C1 segment of cervical spinal cord (tissue), 14 donors: ENCODE measurements at places on chromosomes 3 and 15.

- no peak for DNase-seq
Measured at GRCh38 chr15:60580073-60580472, 101.1 kb upstream of the ICE2 start.

DNA sequence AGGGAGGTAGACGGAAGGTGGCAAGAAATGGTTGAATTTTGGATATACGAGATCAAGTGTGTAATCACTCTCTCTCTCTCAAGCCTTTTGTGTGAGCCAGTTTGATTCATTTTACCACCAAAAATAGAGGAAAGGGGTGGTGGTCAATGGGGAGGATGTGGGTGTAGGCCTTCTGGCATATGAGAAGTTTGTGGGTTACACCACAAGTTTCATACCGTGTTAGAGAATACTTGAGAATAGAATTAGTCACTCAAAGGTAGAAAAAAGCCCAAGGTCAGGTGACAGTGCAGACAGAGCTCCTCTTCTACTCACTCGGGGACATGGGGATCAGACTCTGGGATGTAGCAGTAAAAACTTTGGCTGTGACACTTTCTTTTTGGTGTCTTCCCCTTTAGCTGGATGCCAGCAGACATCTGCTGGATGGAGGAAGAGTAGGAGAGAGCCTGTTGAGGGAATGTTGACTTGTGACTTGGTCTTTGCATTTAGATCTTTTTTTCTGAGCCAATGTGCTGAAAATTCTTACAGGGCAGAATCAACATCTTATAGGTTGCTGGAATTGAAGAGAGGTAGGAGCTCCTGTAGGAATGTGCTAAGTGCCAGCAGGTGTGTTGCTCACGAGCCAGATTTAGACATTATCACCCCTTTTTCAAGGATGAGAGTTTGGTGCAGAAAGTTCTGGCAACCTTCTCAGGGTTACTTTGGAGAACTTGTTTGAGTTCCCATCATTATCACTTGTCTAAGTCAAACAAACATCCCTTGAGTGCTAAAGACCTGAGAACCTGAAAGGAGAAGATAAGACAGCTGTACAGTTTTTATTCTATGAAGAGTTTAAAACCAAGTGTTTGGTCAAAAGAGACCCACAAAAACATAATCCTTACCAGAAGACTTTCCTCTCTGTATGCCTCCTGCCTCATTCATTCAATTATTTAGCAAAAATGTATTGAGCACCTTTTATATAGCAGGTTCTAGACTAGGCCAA is 43.9 kb upstream of the RYK start:
- DNase-seq = no peak

- peak; percentile 42 for DNase-seq
Measured at GRCh38 chr15:100849021-100849854, 30.4 kb upstream of the ALDH1A3 start.

DNA sequence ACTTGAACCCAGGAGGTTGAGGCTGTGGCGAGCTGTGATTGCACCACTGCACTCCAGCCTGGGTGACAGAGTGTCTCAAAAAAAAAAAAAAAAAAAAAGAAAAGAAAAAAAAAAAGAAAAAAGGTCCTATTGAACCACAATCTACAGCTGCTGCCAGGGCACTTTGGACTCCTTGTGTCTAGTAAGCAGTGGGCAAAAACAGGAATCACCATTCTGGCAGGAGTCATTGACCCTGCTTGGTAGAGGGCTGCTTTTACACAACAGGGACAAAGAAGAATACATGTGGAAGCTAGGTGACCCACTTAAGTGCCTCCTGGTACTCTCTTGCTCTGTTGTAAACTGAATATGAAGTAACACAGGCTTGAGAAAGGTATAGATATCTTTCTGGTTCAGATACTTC is 14.6 kb upstream of the PCCB start:
- DNase-seq = no peak

- no peak for DNase-seq
Measured at GRCh38 chr15:65550681-65551098, 20.4 kb downstream of the HACD3 start.

GRCh38 chr15:74776821-74777768 is 4.8 kb upstream of the CSK start:
- no peak for DNase-seq

DNA sequence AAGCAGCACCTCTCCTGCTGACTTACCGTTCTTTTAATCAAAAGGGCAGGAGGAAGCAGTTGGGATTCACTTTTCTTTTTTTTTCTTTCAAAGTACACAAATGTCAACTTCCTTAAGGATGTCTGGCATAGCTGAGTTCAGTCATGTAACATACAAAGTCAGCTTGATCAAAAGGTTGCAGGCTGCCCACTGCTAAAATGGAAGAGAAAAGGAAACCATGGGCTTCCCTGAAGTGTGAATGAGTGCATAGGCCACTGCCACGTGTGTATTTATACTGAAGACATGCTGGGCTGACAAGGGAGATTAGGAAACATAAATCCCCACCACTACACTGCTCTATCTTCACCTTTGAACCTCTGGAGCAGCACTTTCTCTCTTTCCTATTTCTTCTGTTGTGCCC is 312.5 kb downstream of the TIGIT start:
- DNase-seq = no peak

- DNase-seq = no peak
Measured at GRCh38 chr3:29597376-29598008, 316.6 kb downstream of the RBMS3 start.

DNA sequence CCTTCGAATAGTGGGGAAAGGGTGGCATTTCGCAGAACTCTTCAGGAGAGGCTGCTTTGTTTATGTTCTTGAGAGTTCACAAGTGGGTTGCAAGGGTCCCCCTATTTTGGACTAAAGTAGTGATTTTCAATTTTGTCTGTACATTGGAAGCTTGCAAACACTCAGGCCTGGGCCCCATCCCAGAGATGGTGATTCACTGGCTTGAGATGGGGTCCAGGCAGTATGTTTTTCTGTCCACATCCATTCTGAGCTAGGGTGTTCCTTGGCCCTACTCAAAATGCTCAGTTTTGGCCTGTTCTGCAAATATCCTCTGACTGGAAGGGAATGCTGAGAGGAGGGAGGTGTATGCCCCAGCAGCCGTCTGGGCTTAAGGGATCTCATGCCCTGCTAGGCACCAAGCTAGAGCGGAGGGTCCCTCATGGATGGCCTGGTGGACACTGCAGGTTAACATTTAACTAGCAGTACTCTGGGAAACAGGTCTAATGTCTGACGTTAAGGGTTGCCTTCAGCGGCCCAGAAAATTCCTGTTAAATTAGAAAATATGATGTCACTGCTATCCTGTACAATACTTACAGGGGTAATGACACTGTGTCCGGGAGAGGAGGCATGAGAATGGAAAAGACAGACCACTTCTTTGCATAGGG is 181.4 kb downstream of the OPA1 start:
- no peak for DNase-seq

DNA sequence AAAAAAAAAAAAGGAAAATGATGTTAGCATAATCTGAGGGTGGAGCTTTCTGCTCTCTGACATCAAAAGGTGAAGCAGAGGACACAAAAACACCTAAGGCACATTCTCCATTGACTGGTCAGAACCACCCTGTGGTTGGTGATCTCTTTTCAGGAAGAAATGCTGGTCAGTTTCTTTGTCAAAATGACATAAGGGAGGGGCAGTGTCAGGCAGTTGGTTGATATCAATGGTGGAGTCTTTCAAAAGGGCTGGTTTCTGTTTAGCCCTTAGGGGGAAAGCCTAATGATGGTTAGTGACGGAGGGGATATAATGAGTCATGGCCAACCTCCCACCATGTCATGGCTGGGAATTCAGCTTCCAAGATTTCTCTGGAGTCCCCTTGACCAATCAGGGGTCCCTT is 185.9 kb upstream of the GBE1 start:
- no peak for DNase-seq

GRCh38 chr3:174125267-174125824 is 727.8 kb downstream of the NLGN1 start:
- DNase-seq = no peak

GRCh38 chr15:92184142-92184541 is 209.5 kb upstream of the ST8SIA2 start:
- DNase-seq = no peak

- no peak for DNase-seq
Measured at GRCh38 chr15:54082836-54083492, 104.7 kb downstream of the UNC13C start.

GRCh38 chr15:101213570-101213969 is 38.3 kb downstream of the CHSY1 start:
- DNase-seq = no peak

- DNase-seq = no peak
Measured at GRCh38 chr15:96538491-96538890, 208.0 kb downstream of the NR2F2 start.
